Head of caudate nucleus (tissue), 42 donors: ENCODE measurements at places on chromosomes 4 and X.
A peak's percentile ranks its signal among the peaks of the same experiment; 100 is the strongest.

- no peak for DNase-seq
These were observed 69.6 kb upstream of the NDP start for GRCh38 chrX:44042751-44043150.

GRCh38 chr4:76179398-76180318 is 31.5 kb upstream of the NUP54 start:
- peak; percentile 91 for DNase-seq

- DNase-seq: no peak
These were observed 623.8 kb downstream of the EPHA5 start for GRCh38 chr4:65046192-65047133.

DNA sequence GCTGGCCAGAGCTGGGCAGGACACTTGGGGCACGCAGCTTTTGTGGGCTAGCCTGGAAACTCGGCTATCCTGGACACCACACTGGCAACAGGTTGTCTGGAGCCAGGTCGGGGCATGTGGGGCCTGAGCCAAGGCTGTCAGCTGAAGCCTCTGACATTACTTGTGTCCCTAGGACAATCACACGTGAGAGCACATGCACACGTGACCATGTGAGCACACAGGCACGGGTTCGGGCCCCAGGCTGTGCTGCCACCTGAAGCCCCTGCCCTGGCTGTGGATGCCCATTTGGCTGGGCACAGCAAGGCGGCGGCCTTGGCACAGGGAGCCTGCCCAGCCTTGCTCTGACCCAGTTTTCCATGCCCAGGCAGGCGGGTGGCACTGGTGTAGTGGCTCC is 8.7 kb upstream of the FGFR3 start:
- peak; percentile 37 for DNase-seq

GRCh38 chrX:74343343-74344279 is 39.6 kb downstream of the ZCCHC13 start:
- DNase-seq: peak; percentile 50

DNA sequence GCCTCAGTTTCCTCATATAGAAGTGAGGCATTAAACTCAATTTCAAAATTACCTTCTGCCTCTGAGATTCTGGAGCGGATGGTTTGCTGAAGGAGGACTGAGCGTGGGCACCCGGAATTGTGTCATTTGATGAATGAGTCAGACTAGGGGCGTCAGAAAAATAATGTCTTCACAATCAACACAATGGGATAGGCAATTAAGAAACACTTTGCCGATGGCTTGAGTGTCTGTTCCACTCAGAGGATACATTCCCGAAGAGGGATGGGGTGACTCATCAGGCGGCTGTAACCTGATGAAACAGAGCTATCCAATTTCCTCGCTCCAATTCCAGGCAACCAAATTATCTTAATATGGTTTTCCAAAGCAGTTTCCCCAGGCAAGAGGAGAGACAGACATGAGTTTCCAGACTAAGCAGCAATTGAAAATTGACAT is 1.2 kb upstream of the CHRNA9 start:
- peak; percentile 55 for DNase-seq

GRCh38 chr4:83989835-83990234 is 453.9 kb downstream of the GPAT3 start:
- DNase-seq: no peak

DNA sequence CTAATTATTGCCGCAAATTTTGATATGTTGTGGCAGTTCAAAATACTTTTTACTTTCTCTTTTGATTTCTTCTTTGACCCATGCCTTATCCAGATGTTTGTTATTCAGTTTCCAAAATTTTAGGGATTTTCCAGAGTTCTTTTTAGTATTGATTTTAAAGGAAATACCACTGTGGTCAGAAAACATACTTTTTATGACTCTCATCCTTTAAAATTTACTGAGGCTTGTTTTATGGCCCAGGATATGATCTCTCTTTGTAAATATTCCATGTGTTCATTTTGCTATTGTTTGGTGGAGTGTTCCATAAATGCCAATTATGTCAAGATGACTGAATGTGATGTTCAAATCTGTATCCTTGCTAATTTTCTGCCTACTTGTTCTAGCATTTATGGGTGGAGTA is 272.3 kb upstream of the DIPK2B start:
- DNase-seq: no peak

DNA sequence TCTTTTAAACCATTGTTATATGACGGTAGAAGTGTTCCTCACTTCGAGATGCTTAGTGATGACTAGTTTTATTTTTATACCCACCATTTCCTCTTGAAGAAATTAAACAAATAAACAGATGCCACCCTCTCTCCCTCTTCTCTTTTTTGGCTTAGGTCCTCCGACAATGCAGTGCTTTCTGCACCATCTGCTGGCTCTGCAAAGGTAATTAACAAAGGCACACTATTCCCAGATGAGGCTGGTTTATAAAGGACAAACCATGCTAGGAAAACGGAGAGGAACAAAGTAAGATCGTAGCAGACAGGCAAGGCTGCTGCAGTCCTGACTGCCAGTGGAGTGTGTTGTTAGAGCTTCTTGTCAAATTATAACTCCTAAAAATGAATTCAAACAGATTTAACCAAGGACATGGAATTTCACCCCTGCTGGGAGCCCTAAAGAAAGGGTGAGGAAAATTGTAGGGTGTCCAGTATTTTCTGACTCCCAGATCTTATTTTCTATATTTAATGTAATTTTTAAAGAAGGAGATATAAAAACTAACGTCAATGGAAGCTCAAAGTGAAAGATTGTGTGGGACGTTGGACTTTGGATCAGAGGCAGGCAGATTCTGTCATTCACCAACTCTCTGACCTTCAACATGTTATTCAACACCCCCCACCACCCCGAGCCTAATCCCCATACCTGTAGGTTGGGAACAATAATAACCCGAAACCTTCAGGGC is 142.1 kb downstream of the CPEB2 start:
- DNase-seq: peak; percentile 18

DNA sequence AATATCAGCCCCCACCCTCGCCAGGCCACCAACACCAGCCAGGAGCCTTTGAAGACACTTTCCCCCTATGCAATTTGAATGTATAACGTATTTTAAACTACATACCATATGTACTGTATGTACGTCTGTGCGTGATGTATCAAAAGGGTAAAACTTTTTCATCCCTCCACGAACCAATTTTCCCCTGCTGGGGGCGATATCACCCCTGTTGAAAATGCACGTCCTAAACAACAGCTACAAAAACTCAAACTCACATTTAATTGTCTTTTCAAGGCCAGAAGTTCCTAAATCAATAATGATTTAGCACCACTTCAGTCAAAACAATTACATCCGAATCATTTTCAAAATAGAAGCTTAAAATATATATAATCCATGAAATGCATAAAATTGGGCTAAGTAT is 1.4 kb downstream of the VEGFD start:
- DNase-seq: no peak

- DNase-seq: no peak
These were observed 6.9 kb downstream of the SLC39A8 start for GRCh38 chr4:102338405-102338804.

GRCh38 chrX:139851730-139852129 is 81.1 kb downstream of the ATP11C start:
- no peak for DNase-seq

GRCh38 chr4:168696280-168696679 is 199.4 kb downstream of the PALLD start:
- no peak for DNase-seq

DNA sequence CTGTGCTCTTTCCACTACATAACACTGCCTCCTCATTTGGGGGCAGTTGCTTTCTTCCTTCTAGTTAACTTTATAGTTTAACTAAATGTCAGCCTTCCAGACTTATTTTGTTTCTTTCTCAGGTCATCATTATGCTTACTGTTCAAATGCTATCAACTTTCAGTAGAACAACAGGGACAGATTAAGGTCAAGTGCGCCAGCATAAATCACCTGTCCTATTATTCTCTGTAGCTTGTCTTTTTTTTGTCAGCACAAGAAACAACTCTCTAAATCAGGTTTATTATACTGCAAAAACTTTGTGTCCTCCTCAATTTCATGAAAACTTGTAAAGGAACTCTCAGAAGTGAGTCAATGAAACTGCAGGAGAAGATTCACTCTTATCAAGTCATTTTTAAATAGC is 19.6 kb downstream of the SPANXA2 start:
- no peak for DNase-seq

DNA sequence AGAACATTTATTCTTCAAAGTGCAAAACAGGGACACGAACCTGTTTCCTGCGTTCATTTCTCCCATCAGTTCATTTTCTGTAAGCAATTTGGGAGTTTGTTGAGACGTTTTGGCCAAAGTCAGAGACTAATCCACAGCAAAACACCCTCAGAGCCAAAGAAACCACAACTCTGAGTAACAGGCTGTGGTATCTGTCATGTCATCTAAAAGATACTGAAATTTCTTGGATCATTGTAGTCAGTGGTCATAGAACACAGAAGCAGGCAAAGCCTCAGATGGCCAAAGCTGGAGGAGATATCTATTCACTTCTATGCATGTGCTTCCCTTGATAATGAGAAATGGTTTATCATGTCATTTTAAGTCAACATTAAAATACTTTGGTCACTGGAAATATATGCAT is 485.6 kb upstream of the GALNT7 start:
- no peak for DNase-seq

DNA sequence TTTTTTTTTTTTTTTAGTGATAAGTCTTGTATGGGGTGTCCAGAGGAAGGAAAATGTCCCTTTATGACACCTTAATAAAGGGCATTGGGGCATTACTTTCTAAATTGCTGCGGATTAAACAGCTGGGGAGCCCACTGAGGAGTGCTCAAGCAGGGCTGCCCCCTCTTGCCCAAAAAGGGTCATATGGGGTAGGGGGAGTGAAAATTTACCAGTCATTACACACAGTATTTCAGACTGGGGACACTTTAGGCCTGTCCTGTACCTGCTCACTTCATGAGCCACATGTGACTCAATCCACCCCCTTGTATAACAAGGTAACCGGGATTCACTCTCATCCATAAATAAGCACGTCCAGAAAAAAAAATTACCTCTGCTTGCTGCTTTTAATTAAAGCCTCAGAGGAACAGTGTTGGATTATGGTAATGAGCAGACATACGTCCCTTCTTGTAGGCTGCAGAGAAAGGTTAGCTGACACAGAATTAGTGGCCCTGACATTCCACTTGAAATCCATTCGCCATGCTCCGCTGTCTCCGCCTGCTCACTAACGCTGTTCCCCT is 1.8 kb downstream of the PRDM8 start:
- no peak for DNase-seq

DNA sequence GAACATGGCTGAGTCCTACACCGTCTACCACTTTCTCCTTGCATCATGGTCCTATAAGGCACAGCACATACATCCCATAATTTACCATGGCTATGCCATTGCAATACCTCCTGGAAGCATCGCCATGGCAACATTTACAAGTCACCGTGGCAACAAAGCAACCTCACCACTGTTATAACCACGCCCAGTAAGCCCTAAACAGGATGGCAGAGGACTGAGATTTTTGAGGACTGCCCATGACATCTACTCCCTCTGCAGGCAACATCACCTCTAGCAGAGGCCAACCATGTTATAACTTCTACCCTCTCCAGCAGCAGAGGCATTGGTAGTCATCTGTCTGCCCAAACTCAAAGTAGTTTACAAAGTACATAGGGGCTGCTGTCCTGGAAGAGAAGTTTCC is 29.7 kb downstream of the BCOR start:
- DNase-seq: no peak

DNA sequence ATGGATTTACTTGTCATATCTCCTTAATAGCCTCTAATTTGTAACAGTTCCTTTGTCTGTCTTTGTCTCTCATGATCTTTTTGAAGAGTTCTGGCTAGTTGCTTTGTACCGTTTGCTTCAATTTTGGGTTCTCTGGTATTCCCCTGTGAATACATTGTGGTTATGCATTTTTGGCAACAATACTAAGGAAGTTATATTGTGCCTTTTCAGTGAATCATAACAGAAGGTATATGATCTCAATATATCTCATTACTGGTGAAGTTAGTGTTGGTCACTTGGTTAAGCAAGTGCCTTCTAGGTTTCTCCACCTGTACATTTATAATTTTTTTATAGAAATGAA is 48.6 kb downstream of the DCLK2 start:
- no peak for DNase-seq

DNA sequence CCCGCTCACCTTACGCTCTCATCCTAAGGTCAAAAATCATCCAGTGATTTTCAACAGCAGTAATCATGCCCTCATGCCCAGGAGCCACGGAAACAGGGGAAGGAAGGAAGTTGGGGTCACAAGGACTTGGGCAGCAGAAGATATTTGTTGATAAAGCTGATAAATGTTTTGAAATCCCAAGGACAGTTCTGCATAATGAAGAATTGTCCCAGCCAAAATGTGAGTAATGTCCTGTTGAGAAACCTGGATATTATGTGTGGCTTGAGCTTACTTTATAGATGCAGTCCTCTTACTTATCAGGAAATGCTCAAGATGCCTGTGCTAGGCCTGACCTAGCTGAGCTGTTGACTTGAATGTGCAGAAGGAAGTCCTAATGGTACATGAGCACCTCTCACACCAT is 263.0 kb upstream of the ZFP42 start:
- no peak for DNase-seq

- DNase-seq: no peak
These were observed 334.7 kb upstream of the NR3C2 start for GRCh38 chr4:148776941-148777340.

DNA sequence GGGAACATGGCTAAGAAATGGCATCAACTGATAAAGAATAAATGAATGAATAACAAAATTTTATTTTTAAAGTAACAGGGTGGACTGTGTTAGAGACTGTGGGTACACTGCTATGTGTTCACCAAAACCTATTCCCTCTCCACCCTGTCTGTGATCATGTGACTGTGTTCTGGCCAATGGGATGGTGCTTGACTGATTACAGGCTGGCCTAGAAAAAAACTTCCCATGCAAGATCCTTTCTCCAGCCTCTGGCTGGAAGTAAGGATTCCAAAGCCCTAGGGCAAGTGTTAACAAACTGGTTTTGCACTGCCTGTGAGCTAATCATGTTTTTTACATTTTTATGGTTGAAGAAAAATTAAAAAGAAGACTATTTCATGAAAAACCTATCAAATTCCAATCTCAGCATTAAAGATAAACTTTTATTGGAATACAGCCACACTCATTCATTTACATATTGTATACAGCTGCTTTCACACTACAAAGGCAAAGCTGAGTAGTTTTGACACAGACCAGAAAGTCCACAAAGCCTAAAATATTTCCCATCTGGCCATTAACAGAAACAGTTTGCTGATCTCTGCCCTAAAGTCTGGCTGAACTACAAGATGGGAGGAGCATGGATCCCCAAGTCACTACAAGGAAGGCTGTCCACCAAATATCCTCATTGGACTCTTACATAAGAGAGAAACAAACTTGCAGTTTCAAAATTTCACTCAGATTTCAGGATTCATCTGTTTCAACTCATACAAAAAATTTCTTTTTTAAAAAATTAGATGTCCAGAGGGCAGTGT is 133.2 kb downstream of the ARHGAP6 start:
- no peak for DNase-seq

- DNase-seq: no peak
These were observed 7.8 kb downstream of the ZCCHC4 start for GRCh38 chr4:25320336-25320735.
